ENCODE measurements at places on chromosomes 7 and 10.

DNA sequence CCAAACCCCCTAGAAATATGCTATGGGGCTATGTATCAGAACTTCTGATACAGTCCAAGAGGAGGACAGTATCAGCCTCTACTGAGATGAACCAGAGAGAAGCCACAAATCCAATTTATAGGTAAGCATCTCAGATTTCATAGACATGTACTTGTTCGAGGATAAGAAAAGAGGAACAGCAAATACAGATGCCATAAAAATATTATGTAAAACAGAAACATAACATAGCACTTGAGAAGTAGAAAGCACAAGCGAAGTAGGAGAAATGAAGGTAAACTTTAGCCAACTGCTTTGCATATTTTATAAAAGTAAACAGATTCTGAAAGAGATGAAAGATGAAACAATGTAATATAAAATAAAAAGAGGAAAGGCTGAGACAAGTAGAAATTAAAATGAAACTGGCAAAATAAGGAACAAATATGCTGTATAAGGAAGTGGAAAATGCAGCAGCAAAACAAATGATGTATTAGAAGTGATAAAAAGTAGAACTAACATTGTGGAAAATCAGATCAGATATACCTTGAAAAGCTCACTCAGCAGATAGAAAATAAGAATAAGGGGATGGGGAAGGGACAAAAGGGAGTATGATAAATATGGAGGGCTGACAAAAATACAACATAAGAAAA, 135.1 kb downstream of the SKAP2 start:
- DNase-seq = no peak

GRCh38 chr7:80748363-80749042, 110.1 kb downstream of the CD36 start:
- DNase-seq = peak; percentile 80

DNA sequence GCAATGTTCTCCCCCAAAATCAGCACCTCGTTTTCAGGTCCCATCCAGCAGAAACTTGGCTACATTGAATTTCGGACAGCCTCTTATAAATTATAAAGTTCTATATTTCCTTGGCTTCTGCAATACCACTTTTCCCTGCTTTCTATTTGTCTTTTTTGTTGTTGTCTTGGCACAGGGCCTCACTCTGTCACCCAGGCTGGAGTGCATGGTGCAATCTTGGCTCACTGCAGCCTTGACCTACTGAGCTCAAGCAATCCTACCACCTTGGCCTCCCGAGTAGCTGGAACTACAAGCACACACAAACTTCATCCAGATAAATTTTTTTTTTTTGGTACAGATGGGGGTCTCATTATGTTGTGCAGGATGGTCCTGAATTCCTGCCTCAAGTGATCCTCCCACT, 55.3 kb upstream of the HECW1 start:
- DNase-seq = no peak

DNA sequence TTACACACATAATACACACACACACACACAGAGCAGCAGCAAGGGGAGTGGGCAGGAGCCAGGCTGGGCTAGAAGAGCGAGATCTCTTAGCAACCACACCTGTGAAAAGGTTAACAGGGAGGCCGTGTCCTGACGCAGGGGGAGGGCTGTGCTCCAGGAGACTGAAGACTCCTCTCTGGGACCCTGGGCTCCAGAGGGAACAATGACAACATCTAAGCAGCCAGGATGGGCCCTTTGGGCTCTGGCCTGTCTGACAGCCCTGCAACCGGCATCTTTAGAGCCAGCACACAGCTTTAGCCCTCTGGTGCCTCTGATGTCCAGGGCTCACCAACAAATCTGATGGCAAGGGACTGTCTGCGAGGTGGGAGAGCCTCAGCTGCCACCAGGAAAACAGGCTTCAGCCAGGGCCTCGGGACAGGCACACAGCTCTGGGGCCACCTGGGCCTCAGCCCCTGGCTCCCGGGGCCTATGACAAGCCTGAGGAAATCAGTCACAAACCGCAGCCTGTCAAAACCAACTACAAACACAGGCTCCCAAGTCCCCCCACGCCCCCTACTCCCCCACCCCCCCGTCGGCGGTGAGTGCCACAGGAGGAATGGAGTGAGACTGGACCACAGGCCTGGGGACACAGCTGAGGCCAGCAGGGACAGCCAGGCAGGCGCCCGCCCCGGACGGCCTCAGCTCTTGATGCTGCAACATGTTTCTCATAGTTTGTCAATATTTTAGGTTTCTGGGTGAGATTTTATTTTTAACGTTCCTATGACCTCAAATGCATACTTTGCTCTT, 102.8 kb downstream of the TNS3 start:
- no peak for DNase-seq

DNA sequence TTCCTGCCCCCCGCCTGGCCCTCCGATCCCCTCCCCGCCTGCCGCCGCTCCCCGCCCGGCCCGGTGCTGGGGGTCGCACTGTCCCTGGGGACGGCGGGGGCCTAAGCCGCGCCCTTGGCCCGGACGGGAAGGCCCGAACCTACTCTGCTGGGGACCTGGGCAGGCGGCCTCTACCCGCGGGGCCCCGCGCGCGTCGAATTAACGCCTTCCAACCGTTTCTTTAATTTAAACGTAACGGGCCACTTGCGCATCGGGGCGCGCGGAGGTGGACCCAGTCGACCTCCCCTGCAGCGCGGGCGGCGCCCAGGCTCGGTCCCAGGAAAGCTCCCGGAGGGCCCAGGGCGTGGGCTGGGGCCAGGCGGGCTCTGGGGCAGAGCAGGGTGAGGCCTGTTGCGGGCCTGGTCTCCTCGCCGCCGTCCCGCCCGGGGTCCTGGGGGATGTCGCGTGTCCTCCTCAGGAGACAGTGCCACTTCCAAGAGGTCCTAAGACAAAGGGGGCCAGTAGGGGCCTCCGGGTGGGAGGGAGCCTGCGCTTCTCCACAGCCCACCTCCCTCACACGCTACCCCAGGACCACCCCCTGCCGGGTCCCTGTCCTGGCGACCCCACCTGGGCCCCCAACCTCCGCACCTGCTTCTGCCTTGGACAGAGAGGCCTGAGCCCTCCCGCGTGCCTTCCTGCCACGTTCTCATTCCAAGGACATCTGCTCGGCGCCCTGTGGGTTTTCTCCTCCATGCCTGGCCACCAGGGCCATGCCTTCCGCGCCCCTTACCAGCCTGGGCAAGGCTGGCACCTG, 658 bp upstream of the PTPRN2 start:
- DNase-seq = peak; percentile 42

- no peak for DNase-seq
Observed at GRCh38 chr10:17989908-17990767, 38.4 kb downstream of the SLC39A12 start.

All from NCI-H1417 (cell line).